ENCODE measurements at places on chromosomes 6 and 20.

- DNase-seq: peak; percentile 79
Observed at GRCh38 chr6:37004044-37004980, 1.1 kb upstream of the FGD2 start.

GRCh38 chr6:44721954-44722578 is 334.6 kb downstream of the CDC5L start:
- DNase-seq: no peak

DNA sequence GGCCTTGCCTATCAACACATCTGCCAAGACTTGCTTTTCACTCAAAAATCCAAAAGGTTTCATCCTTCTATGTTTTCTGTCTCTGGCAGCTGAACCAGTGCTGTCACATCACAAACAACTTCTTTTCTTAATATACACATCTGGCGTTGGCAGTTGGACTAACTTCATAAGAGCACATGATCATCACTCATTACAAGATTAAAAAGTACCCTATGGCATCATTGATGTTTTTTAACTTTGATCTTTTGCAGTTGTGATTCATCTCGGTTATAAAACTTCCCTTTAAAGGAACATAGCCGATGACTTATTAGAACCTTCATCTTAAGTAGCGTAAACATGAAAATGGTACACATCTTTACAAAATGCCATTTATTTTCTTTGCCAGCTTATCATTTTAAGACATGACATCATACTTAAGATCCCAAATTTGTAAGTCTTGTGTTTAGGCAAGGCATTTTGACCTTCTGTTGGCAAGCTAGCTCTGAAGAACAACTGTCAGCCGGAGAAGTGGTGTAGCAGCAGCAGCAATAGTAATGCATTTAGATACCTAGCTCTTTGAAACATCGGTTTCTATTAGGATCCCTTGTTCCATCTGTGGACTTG is 64.2 kb upstream of the SUPT3H start:
- DNase-seq: no peak

- DNase-seq: no peak
Observed at GRCh38 chr6:21163110-21163837, 430.3 kb upstream of the SOX4 start.

- no peak for DNase-seq
Observed at GRCh38 chr6:1633366-1634021, 23.8 kb downstream of the FOXC1 start.

- DNase-seq: no peak
Observed at GRCh38 chr6:34810936-34811632, 19.2 kb downstream of the BLTP3A start.

DNA sequence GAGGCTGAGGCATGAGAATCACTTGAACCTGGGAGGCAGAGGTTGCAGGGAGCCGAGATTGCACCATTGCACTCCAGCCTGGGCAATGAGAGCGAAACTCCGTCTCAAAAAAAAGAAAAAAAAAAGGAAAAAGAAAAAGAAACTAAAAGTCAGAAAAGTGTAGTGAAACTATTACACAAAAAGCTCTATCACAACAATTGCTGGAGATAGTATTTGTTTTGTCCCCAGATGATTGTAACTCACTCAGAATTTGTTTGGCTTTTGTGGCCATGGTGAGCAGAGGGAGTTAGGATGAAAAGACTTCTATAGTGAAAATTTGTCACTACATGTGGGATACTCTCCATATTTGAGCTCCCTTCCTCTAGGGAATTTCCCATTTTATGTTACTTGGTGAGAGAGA is 5.2 kb upstream of the GOPC start:
- no peak for DNase-seq

GRCh38 chr20:46784436-46785127 is 75.1 kb downstream of the SLC2A10 start:
- DNase-seq: no peak

- DNase-seq: no peak
Observed at GRCh38 chr6:10793695-10794094, 44.6 kb downstream of the MAK start.

DNA sequence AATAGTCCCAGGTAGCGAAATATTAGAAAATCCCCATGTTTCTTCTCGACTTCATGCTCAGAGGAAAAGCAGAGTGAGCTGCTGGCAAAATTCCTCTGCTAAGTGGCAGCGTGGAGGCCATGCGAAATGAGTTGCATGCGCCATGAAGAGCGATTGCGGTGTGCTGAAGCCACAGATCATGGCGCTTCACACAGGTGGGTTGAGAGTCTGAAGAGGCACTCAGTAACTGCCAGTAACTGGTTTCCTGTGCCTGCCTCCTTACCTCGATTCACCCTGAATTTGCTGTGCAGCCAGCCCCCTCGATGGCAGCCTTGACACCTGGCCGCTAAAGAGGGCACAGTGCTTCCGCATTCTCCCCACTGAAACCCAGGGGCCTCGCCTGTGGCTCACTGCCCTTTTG is 301.5 kb downstream of the NRN1 start:
- DNase-seq: no peak

GRCh38 chr20:24017458-24017755 is 28.8 kb upstream of the GGTLC1 start:
- DNase-seq: no peak

DNA sequence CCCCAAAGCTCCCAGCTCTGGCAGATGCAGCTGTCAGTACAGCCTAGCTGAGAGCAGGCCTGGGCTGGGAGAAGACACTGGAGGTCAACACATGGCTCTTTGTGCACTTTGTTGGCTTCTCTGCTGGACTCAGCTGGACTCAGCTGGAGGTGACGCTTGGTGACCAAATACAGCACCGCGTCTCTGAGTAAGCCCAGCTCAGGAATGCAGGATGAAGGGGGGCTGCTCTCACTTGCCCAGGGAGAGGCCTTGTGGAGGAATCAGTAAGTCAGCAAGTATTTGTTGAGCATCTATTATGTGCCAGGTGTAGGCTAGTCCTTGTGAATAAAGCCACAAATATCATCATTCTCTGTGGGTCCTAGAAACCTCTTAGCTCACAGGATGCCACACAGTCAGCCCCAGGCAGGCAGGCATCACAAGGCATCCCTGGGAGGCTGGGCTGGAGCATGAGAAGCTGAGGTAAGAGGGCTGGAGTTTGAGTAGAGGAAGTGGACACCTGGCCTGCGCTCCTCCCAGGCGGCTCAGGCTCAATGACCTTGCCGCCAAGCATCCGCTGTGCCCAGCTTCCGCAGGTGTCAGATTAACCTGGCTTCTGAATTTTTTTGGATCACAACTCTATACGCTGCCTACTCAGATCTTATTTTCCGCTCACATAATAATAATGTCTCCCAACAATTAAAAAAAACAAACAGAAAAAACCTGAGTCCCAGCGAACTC is 95.4 kb downstream of the TMEM170B start:
- DNase-seq: no peak

DNA sequence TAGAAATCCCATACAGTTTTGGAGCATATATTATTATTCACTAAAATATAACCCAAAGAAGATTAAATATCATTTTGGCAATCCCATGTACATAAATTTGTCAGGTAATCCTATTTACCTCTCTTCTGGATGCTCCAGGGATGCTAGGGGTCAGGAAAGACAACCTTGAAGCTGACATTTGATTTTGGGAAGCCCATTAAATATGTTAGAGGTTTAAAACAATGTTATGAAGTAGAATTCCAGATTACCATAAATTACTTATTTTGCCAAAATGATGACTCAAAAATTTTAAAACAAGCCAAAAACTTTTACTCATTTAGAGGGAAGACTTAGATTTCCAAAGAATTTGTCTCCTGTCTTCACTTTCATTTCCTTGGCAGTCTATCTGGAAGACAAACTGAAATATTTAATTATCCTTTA is 9.2 kb upstream of the IL22RA2 start:
- DNase-seq: no peak

DNA sequence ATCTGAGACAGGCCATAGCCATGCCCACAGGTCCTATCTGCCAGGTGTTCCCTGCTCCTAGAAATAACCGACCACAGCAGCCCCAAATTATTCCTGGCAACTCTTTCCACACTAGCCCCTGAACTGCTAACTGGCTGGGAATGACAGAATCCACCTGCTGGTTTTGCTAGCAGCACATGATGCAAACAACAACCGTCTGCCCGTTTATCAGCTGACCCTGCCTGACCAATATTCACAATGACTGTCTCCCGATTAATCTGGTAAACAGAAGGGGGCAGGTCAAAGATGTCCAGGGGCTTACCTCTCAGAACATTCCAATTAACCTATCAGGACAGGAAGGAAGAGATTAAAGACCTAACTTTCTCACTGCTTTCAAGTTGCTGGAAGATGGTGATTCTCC is 101.5 kb downstream of the NRSN1 start:
- DNase-seq: no peak

- peak; percentile 29 for DNase-seq
Observed at GRCh38 chr6:105272786-105273185, 93.0 kb upstream of the POPDC3 start.

DNA sequence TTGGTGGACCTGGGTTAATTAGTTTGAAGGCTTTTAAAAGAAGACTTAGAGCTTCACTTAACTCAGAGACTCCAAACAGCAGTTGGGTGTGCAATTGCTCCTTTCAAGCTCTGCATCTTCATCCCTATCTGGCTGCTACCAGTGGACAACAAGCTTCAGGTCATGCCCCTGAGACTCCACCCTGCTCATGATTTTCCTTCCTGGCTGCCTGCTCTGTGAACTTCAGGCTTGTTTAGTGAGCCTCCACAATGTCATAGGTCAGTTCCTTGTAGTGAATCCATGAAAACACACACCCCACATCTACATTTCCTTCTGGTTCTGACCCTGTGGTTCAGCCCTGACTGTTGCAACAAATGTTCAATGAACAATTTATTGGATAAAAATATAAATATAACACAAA is 61.1 kb upstream of the MARCKS start:
- DNase-seq: no peak

DNA sequence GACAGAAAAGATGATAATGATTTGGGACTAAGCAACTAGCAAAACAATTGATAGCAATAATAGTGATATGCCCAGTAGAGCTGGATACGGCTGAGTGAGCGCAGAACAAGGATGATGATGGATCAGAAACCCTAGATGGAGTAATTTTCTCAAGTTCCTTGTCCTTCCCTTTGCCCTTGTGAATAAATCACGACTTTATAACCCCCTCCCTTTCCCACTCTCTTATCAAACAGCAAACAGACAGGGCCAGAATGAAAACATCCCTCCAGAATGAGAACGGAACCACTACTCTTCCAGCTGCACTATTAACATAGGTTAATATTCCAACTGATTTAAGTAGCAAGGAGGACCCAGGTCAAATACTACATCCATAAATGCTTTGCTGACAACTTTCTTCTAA is 1.3 kb upstream of the MTFR2 start:
- DNase-seq: peak; percentile 42

DNA sequence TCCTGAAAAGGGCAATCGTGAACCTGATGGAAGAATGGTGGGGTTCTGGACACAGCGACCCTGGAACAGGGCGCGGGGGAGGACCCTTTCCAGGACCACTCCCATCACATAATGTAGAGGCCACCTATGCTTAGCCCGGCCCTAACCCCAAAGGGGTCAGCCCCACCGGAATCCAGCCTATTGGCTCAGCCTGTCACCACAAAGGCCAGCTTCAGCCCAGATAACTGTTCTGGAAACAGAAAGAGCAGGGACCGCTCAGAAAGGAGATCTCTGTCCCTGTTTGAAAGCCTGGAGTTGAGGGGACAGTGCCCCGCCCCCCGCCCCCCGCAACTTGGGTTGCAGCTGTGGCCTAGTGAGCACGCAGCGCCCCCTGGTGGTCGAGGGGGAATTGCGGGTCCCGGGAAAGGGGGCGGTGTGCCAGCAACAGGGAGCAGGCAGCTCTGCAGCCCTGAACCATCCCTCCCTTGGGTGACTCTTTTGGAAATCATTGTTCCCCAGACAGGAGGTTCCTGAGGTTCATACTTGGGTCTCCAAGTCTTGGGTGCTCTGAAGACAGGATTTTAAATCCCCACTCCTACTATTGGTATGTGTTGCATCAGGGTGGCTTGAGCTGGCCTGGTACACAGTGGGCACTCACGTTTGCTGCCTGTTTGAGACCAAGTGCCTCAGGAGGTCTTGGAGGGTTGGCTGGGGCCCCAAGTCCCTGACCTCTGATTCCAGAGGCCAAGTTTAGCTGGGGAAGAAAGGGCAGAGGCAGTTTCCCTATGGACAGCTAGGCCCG is 1.5 kb downstream of the SIGLEC1 start:
- DNase-seq: peak; percentile 16

DNA sequence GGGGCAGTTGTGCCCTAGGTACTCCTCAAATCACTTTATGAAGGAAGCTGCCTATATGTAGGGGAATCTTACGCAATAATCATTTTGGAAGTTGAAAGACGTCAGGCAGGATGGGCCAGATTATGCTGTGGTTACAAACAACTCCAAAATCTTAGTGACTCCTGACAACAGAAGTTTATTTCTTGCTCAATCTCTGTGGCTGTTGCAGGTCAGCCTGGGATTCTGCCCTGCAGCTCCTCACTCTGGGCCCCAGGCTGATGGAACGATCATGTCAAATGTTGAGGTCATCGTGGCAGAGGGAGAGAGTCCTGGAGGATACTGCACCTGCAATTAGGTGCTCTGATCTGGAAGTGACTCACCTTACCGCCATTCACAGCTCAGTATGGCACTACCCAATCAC is 88.4 kb downstream of the ZDHHC14 start:
- DNase-seq: no peak

GRCh38 chr6:31397901-31398525 is 5.4 kb upstream of the MICA start:
- no peak for DNase-seq

DNA sequence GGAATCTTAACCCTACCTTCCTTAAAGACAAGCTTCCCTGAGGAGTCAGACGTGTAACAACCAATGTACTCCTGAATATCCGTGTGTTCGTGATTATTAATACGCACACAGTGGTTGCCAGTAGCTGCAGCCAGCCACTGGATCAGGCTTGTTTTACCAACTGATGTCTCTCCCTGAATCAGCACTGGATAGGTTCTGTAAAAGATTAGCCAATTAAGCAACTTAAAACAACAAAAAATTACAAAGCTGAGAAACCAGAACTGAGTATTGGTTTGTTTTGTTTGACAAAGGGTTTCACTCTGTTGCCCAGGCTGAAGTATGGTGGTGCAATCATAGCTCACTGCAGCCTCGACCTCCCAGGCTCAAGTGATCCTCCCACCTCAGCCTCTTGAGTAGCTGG is 69.3 kb downstream of the MDN1 start:
- no peak for DNase-seq

DNA sequence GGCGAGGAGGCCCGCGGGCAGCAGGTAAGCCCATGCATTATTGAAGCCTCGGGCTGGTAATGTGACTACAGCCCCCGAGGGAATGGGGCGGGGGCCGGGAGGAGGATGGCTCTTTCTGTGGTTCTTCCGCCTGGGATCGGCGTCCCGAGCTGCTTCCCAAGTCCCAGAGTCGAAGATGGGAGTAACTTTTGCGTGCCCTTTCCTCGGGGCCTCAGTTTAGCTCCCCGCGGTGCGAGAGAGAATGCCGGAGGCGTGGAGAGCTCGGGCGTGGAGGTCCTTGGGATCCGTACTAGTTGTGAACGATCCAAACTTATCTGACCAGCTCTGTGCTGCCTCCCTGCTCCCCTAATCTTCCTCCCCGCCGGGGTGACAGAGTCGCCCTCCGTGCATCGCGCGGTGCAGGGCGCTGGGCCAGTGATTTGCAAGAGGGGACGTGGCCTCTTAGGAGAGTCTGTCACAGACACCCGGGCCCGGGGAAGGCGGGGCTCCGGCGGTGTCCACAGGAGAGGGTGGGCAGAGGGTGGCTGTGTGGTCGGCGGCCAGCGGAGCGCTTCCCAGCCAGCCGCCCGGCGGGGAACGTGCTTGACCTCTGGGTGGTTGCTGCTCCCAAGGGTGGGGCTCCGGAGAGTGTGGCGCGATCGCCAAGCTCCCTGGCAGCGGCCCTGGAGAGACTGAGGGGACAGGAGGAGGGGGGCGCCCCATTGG is 815 bp downstream of the UTRN start:
- peak; percentile 9 for DNase-seq

- DNase-seq: no peak
Observed at GRCh38 chr6:132231121-132231884, 170.0 kb downstream of the MOXD1 start.

- DNase-seq: no peak
Observed at GRCh38 chr6:82298012-82298411, 50.5 kb upstream of the IBTK start.

All from DMS79 treated with DMSO at 0.1 percent for 48 hours (cell line).